ENCODE measurements at places on chromosomes 1 and 21.

GRCh38 chr1:20138346-20138745 lies 777 bp upstream of the PLA2G2F start:
- H3K27ac ChIP-seq = no peak overlapping the region
- H3K27me3 ChIP-seq = no peaks in the 10 kb centered on the region
- no peaks in the 10 kb centered on the region for H3K36me3 ChIP-seq
- no peak for DNase-seq
- H3K4me3 ChIP-seq = no peak overlapping the region
- no peaks in the 10 kb centered on the region for H3K4me1 ChIP-seq

- H3K27me3 ChIP-seq = no peaks in the 10 kb centered on the region
- H3K27ac ChIP-seq = no peak overlapping the region
- H3K4me1 ChIP-seq = no peaks in the 10 kb centered on the region
- DNase-seq = no peak
- H3K4me3 ChIP-seq = no peak overlapping the region
Measured at GRCh38 chr1:5477716-5478115, 514.5 kb downstream of the NPHP4 start.

GRCh38 chr1:221858818-221859611 lies 117.1 kb upstream of the DUSP10 start:
- H3K27me3 ChIP-seq = no peaks in the 10 kb centered on the region
- no peaks in the 10 kb centered on the region for H3K36me3 ChIP-seq
- no peaks in the 10 kb centered on the region for H3K4me1 ChIP-seq
- DNase-seq = no peak
- H3K27ac ChIP-seq = no peak overlapping the region

- no peaks in the 10 kb centered on the region for H3K27me3 ChIP-seq
- H3K4me3 ChIP-seq = no peak overlapping the region
- DNase-seq = no peak
Measured at GRCh38 chr1:151013518-151013917, 5.3 kb downstream of the PRUNE1 start.

DNA sequence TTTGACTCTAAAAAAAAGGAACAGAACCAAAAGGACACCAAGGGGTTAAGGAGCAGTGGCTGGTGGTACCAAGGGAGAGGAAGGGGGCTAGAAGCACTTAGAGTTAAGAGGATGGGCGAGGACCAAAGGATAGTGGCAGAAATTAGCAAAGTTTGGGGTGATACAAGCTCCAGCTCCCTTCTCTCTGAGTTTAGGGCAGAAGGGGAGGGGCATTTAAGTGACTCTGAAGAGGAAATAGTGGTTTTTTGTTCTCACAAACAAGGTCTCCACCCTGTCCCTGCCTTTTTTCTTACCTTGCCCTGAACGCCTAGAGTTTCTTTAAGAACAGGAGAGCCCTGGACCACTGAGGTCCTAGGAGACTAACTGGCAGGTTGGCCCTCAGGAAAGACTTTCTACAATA lies 3.3 kb downstream of the CDC42SE1 start:
- H3K4me1 ChIP-seq = peaks cover 26% of the 10 kb centered on the region
- no peak for DNase-seq
- H3K36me3 ChIP-seq = peaks cover 38% of the 10 kb centered on the region
- H3K4me3 ChIP-seq = no peak overlapping the region
- H3K27ac ChIP-seq = no peak overlapping the region

DNA sequence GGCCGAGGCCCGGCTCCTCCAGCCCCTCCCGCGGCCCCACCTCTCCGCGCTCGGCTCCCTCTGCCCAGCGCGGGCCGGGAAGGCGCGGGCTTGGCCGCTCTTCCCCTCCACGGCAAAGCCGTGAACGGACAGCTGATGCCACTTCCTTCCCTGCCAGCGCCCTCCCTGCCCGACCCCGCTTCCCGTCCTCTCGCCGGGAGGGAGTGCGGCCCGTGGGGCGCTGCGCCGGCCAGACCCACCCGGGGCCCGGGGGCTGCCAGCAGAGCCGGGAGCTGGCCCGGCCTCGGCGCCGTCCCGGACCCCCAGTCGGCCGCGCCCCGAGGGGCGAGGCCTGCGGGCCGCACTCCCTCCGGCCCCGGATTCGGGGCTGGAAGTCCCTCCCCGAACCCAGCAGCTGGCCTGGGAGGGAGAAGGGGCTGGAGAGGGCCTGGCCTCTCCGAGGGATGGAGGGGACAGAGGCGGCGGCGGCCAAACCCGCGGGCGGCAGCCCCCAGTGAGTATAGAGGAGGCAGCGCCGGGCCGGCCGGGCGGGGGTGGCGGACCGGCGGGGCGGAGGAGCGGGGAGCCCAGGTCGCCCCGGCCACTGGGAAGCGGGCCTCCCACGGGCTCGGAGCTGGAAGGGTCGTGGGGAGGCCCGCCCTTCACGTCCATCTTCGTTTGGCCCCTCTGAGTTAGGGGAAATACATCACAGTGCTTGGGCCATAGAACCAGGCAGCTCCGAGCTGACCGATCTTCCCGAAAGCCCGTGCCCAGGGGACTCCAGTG lies at the start of gene KIAA1614:
KIAA1614 (plus strand) TSS at position 97 of the 765 bp plus-strand sequence; CDS start at position 444, 347 bp downstream.
- no peaks in the 10 kb centered on the region for H3K36me3 ChIP-seq
- no peak for DNase-seq
- H3K27me3 ChIP-seq = no peaks in the 10 kb centered on the region
- H3K4me1 ChIP-seq = no peaks in the 10 kb centered on the region

- no peaks in the 10 kb centered on the region for H3K27me3 ChIP-seq
- no peak overlapping the region for H3K27ac ChIP-seq
- no peak overlapping the region for H3K4me3 ChIP-seq
- H3K4me1 ChIP-seq = peaks cover 35% of the 10 kb centered on the region
- no peaks in the 10 kb centered on the region for H3K36me3 ChIP-seq
Measured at GRCh38 chr1:87176087-87176486, 152.6 kb upstream of the LMO4 start.

- peaks cover 25% of the 10 kb centered on the region for H3K4me1 ChIP-seq
- H3K4me3 ChIP-seq = no peak overlapping the region
- no peaks in the 10 kb centered on the region for H3K27me3 ChIP-seq
Measured at GRCh38 chr1:100184536-100184935, 6.5 kb upstream of the LRRC39 start.

GRCh38 chr1:208176649-208177048 lies 67.5 kb downstream of the PLXNA2 start:
- no peaks in the 10 kb centered on the region for H3K27me3 ChIP-seq
- no peaks in the 10 kb centered on the region for H3K36me3 ChIP-seq
- H3K4me1 ChIP-seq = peaks cover 8% of the 10 kb centered on the region
- DNase-seq = no peak
- no peak overlapping the region for H3K4me3 ChIP-seq
- H3K27ac ChIP-seq = no peak overlapping the region

GRCh38 chr21:29647353-29647781 lies 292.4 kb downstream of the GRIK1 start:
- H3K27ac ChIP-seq = no peak overlapping the region
- H3K4me1 ChIP-seq = no peaks in the 10 kb centered on the region
- H3K36me3 ChIP-seq = no peaks in the 10 kb centered on the region
- DNase-seq = no peak
- no peak overlapping the region for H3K4me3 ChIP-seq

DNA sequence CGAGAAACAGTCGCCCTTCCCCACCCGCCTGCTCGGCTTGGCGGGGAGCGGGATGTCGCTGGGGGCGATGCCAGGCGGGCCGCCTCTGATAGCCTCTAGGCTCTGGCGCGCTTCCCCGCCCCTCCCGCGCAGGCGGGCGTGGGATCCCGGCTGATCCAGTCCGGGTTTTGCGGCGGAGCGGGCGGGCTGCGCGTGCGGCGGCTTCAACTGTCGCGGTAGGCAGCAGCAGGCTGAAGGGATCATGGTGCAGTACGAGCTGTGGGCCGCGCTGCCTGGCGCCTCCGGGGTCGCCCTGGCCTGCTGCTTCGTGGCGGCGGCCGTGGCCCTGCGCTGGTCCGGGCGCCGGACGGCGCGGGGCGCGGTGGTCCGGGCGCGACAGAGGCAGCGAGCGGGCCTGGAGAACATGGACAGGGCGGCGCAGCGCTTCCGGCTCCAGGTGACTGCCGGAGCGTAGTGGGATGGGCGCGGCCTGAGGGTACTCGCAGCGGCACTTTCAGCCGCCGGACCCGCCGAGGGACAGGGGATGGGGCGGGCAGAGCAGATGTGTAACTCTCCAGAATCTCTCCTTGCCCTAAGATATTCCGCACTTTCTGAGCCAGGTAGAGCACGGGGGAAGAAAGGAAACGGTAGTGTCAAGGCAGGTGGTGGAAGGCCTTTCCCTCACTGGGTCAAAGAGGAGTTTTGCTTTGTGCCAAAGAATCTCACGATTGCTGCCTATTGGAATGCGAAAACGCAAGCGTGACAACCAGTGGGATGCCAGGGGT lies at the start of gene FAAH:
FAAH (plus strand) TSS at position 210 of the 764 bp plus-strand sequence; CDS start at position 242, 32 bp downstream.
- no peak within 1 kb of the TSS for H3K4me3 ChIP-seq
- DNase-seq = no peak
- H3K27ac ChIP-seq = no peak within 1 kb of the TSS
- no peaks in the 10 kb centered on the region for H3K36me3 ChIP-seq

Data from Karpas-422 (cell line).